ENCODE measurements at places on chromosomes 13 and 19.

GRCh38 chr19:41319500-41320184 is 9.7 kb downstream of the CCDC97 start:
- DNase-seq = no peak

- DNase-seq = no peak
These were observed 41.4 kb upstream of the FGF14 start for GRCh38 chr13:102443249-102443648.

- no peak for DNase-seq
These were observed 9.1 kb downstream of the CDADC1 start for GRCh38 chr13:49256841-49257240.

DNA sequence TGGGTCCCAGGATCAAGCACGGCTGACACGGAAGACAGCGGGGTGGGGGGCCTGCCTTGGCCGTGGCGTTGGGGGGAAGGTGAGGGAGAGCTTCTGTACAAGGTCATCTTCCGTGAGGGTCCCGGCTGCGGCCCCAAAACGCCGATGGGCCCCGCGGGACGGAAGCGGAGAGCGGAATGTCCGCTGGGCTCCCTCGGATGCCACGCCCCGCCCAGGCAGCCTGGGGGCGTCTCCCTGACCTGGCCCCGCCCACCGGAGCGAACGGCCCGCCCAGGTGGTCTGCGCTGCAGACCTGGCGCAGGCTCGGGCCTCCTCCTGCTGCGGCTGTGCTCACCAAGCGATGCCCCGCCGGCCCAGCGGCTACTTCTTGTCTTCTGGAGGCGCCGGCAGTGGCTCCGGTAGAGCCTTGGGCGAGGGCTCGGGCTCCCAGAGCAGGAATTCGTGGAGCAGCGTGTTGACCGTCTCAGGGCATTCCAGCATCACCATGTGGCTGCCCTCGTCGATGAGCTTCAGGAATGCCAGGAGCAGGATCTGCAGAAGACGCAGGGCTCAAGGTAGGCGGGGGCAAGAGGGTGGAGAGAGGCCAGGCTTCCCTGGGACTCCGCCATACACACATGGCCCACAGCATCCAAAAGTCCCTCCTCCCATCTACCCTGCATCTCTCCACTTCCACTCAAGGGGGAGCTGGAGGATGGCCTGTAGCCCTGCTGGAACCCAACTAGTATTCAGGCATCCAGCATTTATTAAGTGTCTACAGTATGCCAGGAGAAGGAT is 10.7 kb downstream of the ABHD8 start:
- peak; percentile 88 for DNase-seq

GRCh38 chr19:51075998-51076397 is 6.7 kb downstream of the KLK14 start:
- DNase-seq = no peak

DNA sequence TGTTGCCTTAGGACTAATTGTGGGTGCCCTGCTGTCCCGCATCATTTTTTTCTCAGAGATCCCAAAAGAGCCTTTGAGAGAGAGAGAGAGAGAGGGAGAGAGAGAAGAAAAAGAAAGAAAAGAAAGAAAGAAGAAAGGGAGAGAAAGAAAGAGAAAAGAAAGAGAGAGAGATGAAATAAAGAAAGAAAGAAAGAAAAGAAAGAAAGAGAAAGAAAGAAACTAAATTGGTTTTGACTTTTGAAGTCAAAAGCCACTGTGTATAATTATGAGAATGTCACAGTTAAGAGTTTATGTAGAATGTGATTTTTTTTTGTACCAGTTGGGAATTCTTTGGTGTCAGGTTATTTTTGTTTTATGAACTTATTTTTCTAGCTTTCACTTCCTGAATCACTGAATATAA is 43.4 kb upstream of the AKAP11 start:
- DNase-seq = no peak

DNA sequence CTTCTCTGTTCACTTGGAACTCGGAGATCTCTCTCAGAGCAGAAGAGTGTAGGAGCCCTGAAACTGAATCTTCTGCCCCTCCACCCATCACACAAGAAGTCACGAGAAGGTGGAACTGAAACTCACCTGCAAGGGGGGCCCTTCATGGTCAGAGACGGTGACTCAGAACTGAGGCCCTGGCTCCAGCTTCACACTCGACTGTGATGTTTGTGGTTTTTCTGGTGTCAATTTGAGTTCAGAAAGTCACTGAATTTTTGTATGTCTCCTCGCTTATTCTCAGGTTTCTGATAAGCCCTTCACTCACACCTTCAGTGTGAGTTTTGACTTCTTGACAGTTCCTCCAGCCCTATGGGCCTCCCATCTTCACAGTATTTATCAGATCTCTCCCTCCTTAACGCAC is 23.1 kb downstream of the SIGLEC5 start:
- DNase-seq = peak; percentile 25

- no peak for DNase-seq
These were observed 742 bp downstream of the NALCN start for GRCh38 chr13:101415358-101416174.

GRCh38 chr19:31306006-31306753 is 43.1 kb downstream of the TSHZ3 start:
- no peak for DNase-seq

DNA sequence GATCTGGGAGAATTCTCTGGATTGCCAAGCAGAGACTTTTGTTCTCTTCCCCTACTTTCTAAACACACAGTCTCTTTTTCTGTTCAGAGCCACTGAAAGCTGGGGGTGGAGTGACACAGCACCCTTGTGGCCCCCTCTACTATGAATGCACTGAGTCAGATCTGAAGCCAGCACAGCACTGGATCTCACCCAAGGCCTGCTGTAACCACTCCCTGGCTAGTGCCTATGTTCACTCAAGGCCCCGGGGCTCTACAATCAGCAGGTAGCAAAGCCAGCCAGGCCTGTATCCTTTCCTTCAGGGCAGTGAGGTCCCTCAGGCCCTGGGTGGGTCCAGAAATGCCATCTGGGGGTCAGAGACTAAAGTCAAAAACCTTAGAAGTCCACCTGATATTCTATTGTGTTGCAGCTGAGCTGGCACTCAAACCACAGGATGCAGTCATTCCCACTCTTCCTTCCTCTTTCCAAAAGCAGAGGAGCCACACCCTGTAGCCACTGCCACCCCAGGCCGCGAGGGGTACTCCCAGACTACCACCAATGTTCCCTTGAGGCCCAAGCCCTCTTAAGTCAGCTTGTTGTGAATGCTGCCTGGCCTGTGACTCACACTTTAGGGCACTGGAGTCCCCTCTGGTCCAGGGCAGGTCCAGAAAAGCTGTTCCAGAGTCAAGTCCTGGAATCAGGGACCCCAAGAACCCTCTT is 110.1 kb upstream of the RXFP2 start:
- DNase-seq = no peak

GRCh38 chr19:2716722-2717637 is 4.2 kb downstream of the DIRAS1 start:
- DNase-seq = no peak

DNA sequence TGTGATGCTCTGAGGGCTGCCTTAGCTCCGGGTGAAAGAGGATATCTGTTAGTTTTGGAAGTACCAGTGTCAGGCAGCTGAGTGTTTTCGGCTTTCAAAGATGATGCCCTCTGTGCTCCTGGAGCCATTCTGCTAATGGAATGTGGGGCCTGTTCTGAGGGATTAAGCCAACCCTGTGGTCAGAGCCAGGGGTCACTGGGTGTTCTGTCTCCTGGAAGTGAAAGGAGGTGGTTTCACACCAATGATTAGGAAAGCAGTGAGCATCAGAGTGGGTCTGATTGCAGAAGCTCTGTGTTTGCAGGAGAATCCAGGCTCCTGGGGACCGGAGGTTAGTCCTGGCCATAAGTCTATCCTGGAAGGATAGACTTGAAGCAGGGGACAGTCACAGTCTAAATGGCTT is 94.6 kb downstream of the UQCRFS1 start:
- no peak for DNase-seq

DNA sequence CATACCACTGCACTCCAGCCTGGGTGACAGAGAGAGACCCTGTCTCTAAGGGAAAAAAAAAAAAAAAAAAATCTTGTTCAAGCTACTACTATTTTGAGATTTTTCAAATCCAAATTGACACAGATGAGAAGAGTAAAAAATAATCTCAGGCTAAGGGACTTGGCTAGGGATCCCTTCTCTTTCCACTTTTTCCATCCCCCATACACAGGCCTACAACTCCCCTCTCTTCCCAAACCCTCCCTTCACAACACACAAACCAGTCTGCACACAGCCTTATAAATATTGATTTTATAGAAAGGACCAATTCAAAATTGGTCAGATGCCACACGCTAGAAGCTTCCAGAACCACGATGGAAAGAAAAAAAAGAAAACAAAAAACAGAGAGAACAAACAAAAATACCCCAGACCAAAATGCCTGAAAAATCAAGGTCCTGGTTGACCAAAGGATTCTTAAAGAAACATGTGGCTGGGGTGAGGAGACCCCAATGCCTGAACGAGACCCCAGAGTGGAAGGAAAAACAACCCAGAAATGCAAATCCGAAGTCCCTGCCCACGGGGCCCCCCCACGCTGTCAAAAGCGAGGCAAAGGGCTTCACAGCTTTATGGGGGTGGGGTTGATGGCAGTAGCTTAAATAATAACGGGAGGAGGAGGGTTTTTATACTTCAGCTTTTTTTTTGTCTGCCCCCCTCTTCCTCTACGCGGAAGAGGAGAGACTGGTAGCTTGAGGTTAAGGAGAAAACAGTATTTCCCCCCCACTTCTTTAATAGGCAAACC is 18.1 kb downstream of the QPCTL start:
- no peak for DNase-seq

- no peak for DNase-seq
These were observed 260.1 kb downstream of the COL4A1 start for GRCh38 chr13:110046811-110047210.

- DNase-seq = no peak
These were observed 26.2 kb downstream of the FREM2 start for GRCh38 chr13:38713046-38713445.

GRCh38 chr13:114065141-114065925 is 67.1 kb downstream of the RASA3 start:
- peak; percentile 90 for DNase-seq

GRCh38 chr19:27741236-27741635 is 1471.7 kb downstream of the UQCRFS1 start:
- DNase-seq = no peak

- DNase-seq = no peak
These were observed 19.6 kb upstream of the SIGLEC6 start for GRCh38 chr19:51550848-51551672.

DNA sequence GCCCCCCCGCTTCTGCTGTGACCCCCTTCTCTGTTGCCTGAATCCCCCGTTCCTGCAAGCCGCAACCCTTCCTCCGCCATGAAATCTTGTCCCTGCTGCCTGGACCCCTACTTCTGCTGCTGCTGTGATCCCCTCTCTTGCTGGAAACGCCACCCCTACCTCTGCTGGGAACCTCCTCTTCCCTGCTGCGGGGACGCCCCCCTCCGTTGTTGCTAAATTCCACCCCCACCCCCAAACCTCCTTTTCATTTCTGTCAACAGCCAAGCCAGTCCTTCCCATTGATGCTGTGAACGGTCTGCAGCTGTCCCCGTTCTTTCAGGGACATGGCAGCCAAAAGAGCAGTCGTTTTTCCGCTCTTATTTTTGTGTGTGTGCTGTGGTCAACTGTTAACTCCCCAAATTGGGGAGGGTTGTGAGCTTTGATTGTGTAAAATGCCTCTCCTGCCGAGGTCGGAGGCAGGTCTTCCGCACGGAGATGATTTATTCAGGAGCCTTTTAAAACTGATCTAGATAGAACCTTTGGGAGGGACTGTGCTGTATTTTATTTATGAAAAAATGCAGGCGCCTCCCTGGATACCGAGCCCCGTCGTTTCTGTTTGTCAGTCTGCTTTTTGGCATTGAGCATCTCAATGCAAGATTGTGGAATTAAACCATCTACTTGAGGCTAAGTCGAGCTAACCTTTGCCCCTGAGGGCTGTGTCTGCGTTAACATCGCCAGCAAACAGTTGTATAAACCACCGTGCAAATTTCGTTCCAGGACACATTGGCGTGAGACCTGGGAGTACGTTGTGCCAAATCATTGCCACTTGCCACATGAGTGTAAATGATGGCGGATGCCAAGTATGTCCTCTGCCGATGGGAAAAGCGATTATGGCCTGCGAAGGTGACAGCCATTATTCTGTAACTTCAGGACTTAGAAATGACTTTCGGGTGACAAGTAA is 27.9 kb upstream of the NDUFS7 start:
- peak; percentile 41 for DNase-seq

GRCh38 chr13:79434556-79434955 is 28.5 kb upstream of the RBM26 start:
- no peak for DNase-seq

DNA sequence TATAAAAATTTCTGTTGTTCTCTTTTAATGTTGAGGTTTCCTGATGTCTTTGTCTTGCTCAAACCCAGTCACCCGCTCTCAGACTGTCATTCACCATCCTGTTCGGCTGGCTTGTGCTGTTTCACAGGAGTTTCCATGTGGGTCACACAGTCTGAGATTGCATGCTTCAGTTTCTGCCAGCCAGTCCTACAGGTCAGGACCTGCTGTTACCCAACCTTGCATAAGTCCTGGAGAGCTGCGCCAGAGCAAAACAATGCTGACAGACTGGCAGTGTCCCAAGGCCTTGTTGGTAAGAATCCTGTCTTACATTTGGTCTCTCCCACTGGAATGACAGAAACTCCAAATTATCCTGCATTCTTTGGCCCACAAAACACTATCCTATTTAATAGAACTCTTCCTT is 340.0 kb upstream of the SLITRK5 start:
- no peak for DNase-seq

GRCh38 chr19:33392341-33393285 is 19.1 kb downstream of the CEBPG start:
- DNase-seq = no peak

GRCh38 chr19:17860331-17860992 is 752 bp downstream of the RPL18A start:
- DNase-seq = no peak

DNA sequence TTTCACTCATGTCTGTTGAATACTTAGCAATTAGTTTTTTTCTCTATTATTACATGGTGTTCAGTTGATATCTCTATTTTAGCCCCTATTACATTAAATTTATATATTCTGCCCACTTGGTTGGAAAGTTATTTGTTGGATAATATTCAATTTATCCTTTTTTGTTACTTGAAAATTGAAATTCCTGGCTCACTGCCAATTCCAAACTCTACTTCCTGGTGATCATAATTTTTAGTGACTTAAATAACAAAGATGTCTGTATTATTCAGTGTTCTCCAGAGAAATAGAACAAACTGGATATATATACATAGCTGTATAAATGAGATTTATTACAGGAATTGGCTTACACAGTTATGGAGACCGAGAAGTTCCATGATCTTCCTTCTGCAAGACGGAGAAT is 93.6 kb downstream of the GPC5 start:
- no peak for DNase-seq

DNA sequence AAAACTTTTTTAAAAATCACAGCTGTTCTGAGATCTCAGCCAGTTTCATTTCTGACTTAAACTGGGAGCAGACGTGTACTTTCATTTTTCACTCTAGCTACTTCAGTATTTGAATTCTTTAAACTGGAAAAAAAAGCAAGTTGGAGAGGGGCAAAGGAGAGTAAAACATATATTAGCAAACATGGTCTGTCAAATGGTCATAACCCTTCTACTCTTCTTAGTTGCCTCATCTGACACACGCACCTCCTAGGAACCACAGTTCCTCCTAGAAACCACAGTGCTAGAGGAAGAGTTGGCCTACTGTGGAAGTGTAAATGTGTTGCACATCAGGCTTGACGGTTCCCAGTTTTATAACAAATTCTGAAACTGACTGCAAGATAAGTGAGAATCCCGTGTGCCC is 47.2 kb downstream of the TM9SF2 start:
- DNase-seq = no peak
